CD4-positive, alpha-beta T cell treated with Interleukin-15 for 4 hours (primary cell): ENCODE measurements at places on chromosomes 16 and 17.

- DNase-seq = peak; percentile 76
Measured at GRCh38 chr17:29567554-29568330, 759 bp upstream of the TP53I13 start.

DNA sequence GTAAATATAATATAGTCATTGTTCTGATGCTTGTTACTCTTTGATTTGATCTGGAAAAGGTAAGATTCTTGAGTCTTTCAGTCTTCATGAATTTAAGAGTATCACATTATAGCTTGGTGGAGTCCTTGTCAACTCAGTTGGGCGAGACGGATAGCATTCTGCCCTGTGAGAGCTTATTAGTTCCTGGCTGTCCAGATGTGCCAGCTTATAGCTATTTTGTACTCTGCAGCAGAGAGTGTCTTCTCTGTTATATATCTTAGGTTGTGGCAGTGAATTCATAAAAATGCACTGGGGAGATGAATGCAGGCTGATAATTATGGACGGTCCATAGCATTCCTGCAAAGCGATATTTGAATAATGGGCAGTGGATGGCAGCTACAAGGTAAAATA lies 51.0 kb upstream of the CRISPLD2 start:
- no peak for DNase-seq

- peak; percentile 38 for DNase-seq
Measured at GRCh38 chr17:42365136-42365535, 23.1 kb downstream of the STAT3 start.

DNA sequence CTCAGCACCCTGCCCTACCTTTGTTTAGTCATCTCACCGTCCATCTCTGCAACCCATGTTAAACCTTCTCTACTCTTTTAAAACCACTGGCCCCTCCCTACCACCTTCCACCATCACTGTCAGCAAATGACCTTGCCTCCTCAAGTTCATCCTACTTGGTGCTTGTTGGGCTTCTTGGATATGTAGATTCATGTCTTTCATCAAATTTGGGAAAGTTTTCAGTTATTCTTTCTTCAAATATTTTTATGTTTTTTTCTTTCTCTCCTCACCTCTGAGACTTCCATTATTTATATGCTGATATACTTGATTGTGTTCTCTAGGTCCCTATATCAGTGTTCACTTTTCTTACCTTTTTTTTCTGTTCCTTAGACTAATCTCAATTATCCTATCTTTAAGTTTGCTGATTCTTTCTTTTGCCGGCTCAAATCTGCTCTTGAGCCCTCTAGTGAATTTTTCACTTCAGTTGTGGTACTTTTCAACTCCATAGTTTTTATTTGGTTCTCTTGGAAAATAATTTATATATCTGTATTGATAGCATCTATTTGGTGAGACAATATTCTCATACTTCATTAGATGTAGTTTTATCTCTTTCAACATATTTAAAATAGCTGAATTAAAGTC lies 28.7 kb upstream of the ALDH3A2 start:
- DNase-seq = no peak

GRCh38 chr16:10576390-10577304 lies 3.8 kb downstream of the EMP2 start:
- DNase-seq = no peak

DNA sequence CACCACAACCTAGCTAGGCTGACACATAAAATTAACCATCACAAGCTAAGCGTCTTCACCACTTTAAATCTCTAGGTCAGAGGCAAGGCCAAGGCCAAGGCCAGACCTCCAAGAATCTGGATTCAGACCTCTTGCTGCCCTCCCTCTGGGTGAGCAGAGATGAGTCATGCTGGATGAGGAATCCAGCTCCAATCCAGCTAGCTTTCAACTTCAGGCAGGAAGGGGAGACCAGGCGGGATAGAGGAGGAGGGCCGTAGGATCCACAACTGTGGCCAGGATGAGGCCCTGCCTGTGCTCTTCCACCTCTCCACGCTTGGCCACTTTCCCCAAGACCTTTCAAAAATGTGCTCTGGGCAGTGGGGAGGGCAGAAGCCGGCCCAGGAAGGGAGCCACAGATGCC lies 14.7 kb downstream of the LRRC75A start:
- DNase-seq = no peak

DNA sequence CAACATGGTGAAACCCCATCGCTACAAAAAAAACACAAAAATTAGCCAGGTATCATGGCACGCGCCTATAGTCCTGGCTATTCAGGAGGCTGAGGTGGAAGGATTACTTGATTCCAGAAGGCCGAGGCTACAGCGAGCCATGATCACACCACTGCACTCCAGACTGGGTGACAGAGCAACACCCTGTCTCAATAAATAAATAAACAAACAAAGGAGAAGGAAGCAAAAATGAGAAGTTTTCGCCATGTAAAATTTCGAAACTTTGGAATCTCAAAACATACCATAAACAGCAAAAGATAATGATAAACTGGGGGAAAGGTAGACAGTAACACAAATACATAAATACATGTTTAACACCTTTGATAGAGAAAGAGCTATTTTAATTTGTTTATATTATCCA lies 130.9 kb downstream of the ZFHX3 start:
- DNase-seq = no peak

- no peak for DNase-seq
Measured at GRCh38 chr17:83193336-83194185, 114.2 kb downstream of the METRNL start.
